Cortex of kidney (tissue), 1 donor: ENCODE measurements at places on chromosomes 4 and X.

GRCh38 chr4:78599931-78600375, 48.4 kb downstream of the ANXA3 start:
- no peak for DNase-seq

DNA sequence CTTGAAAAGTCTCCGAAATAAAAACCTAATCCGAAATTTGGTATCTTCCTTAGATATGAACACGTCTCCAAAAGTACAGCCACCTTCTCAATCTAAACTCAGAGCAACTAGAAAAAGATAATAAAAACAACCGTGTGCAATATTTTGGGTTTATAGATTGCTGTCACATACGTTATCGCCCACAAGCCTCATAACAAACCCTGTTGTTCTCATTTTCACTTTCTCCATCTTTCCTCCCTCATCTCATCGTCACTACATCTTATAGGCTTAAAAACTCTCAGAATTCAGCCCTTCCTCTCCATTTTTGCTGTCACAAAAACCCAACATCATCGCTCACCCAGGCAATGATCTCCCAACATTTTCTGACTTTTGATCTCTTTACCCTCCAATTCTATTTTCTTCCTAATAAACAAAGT, 448 bp upstream of the SCFD2 start:
- no peak for DNase-seq

DNA sequence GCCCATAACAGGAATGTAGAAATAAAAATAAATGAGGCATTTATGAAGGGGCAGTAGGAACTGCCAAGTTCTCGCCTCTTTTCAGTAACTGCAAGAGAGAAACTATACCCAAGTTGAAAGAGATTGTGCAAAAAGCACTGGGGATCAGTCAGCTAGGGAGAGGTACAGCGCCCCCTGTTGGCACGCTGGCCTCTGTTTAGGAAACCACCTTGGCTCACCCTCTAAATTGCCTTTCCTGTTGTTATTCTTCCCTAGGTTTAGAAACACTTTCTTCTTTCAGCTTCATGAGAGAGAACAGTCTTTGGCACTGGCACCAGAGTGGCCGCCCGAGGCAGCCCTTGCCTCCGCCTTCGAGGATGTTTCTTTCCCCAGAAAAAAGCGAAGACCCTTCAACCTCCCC, 348.5 kb downstream of the MID1IP1 start:
- DNase-seq = no peak

DNA sequence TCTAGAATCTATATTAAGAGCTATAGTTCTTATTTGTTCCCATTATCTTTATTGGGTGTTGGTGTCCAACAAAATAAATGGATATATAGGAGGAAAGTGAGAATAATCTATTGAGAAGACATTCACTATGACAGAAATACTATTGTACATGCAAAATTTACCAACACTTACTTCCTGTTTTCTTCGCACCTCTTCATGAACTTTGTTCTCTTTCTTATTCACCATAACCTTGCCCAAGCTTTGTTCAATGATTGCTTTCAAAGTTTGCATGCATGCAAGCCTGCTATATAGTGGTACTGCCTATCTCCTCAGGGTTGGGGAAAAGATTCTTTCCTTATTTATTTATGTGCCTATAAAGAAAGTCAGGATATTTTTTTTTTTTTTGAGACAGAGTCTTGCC, 176.4 kb upstream of the JADE1 start:
- no peak for DNase-seq

DNA sequence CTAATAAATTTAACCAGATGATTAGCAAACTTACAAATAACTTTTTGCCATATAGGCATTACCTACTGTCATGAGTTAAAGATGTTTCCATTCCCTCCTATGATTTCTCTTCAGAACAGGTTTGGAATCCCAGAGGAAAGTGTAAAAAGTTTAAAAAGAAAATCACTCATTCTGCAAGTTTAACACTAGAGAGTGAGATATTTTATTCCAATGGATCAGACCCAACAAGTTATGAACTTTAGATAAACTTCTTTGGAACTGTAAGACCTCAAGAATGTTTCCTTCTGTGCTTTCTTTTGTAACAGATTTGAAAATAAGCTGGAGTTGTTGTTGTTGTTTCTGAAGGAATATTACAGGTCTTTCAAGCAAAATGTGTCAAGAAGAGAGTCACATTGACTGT, 51.6 kb downstream of the PPP3CA start:
- no peak for DNase-seq
